RPMI7951 (cell line): ENCODE measurements at places on chromosomes 6 and 20. TPM values are rescaled to one million over a fixed set of nuclear protein-coding genes. Genes with fewer than 3 reads are reported as not detected.
A peak's percentile ranks its signal among the peaks of the same experiment; 100 is the strongest.

The NKAIN4 gene
- total RNA-seq, result not detected in 2 replicates

The ASIP gene
- total RNA-seq, result not detected in 2 replicates

The ADGB gene
- not detected in 2 replicates for total RNA-seq

The LST1 gene
- not detected in 2 replicates for total RNA-seq

The GSTA3 gene
- total RNA-seq, result not detected in 2 replicates

The SRMS gene
- not detected in 2 replicates for total RNA-seq

The MICB gene
- total RNA-seq, result 31.0 and 34.4 TPM in 2 replicates

The QRSL1 gene
- 13.9 and 15.8 TPM in 2 replicates for total RNA-seq

- no peak for DNase-seq
Measured at GRCh38 chr6:132364306-132365074, 36.8 kb downstream of the MOXD1 start.

- DNase-seq, result no peak
Measured at GRCh38 chr6:157074969-157075368, 248.3 kb downstream of the TMEM242 start.

- DNase-seq, result peak; percentile 10
Measured at GRCh38 chr6:5723841-5724691, 282.7 kb downstream of the NRN1 start.

DNA sequence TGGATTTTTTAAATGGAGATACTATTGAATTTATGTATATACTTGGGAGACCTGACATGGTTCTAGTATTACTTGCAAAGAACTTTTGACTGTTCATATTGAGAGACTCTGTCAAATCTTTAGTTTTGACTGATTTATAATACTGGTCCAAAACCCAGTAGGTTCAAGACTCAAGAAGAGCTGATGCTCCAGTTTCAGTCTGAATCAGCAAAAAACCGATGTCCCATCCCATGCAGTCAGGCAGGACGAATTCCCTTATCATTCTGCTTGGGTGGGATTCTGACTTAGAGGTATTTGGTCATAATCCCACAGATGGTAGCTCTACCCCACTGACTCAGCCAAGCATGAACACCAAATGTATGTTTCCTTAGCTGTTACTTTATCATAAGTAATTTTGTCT lies 29.5 kb downstream of the ZNF334 start:
- no peak for DNase-seq

- DNase-seq, result no peak
Measured at GRCh38 chr6:84492241-84493165, 265.1 kb upstream of the CEP162 start.

DNA sequence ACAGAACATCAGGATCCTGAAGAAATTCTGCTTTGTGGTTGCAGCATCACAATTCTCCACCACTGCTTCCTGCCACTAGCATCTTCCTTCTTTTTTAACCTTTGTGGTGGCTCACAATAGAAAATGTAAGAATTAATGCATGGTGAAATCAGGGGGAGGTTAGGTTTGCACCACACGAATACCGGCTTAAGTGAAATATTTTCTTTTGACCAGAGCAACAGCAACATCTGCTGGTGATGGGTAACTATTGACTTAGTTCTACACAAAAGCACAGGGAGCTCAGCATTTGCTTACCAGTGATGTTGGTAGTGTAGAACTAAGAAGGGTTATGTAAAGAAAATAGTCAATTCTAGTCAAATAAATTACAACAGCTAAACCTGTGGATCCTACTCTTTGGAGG lies 280.5 kb downstream of the SYNE1 start:
- peak; percentile 14 for DNase-seq

- DNase-seq, result peak; percentile 46
Measured at GRCh38 chr20:11387189-11387754, 530.4 kb upstream of the BTBD3 start.

DNA sequence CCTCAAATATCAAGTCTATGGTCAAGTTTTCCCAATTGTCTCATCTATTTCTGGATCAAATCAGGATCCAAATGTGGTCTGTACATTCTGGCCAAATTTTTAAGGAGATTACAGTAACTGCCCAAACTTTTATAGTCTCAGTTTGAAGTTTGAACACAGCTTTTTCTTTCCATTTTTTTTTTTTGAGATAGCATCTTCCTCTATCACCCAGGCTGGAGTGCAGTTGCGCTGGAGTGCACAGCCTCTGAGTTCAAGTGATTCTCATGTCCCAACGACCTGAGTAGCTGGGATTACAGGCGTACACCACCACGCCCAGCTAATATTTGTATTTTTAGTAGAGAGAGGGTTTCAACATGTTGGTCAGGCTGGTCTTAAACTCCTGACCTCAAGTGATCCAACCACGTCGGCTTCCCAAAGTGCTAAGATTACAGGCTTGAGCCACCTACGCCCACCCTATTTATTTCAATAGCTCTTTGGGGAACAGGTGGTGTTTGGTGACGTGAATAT lies 84.9 kb upstream of the CARMIL1 start:
- DNase-seq, result peak; percentile 54

- no peak for DNase-seq
Measured at GRCh38 chr20:33993576-33994221, at the start of gene RALY. RALY (plus strand) TSS chr20:33993911; CDS start chr20:34072075, 78,164 bp downstream.

GRCh38 chr6:16995511-16996250 lies 106.2 kb upstream of the STMND1 start:
- no peak for DNase-seq

DNA sequence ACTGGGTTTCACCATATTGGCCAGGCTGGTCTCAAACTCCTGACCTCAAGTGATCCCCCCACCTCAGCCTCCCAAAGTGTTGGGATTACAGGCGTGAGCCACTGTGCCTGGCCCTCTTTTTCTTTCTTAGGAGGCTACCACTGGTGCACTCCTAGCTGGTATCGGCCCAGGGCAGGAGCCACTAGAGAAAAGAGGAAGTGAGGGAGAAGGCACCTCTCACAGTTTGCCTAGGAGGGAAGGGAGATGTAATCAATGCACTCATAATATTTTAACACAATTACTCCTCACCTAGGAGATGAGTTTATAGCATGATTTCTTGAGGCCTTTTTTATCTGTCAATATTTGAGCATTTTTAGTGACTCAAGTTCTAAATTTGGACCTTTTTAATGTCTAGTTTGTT lies 189.0 kb upstream of the SOX4 start:
- no peak for DNase-seq

DNA sequence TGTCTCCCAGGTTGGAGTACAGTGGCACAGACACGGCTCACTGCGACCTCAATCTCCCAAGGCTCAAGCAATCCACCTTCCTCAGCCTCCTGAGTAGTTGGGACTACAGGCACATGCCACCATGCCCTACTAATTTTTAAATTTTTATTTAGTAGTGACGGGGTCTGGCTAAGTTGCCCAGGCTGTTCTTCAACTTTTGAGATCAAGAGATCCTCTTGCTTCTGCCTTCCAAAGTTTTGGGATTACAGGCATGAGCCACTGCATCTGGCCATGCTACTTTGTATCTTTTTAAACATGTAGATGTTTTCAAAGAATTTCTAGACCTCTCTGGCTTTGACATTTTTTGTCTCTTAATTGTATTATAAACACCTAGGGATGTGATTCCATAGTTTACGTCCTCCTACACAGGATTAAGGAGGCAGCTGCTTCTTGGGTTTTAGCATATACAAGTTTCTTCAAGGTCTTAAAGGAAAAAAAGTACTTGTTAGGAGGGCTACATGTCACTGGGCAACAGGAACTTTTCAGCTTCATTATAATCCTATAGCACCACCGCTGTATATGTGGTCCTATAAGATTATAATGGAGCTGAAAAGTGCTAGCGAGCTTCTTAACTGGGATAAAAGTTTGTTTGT lies 1.3 kb downstream of the ADAT2 start:
- no peak for DNase-seq

DNA sequence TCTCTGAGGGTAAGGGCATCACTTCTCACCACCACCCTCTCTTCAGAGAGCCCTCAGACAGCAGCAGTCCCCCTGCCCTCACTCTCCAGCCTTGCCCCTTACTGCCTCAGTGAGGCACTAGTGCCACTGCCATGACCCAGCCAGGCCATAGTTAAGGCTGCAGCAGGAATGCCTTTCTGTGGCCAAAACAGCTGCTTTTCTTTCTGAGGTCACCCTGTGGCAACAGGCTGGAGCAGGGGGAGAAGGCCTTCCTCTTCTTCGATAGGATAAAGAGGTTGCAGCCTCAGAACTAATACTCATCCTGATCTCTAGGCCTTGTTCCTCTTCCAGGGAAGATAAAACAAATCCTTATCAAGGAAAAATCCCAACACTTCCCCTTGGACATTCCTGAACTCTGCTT lies 56.8 kb upstream of the ECI2 start:
- DNase-seq, result no peak

DNA sequence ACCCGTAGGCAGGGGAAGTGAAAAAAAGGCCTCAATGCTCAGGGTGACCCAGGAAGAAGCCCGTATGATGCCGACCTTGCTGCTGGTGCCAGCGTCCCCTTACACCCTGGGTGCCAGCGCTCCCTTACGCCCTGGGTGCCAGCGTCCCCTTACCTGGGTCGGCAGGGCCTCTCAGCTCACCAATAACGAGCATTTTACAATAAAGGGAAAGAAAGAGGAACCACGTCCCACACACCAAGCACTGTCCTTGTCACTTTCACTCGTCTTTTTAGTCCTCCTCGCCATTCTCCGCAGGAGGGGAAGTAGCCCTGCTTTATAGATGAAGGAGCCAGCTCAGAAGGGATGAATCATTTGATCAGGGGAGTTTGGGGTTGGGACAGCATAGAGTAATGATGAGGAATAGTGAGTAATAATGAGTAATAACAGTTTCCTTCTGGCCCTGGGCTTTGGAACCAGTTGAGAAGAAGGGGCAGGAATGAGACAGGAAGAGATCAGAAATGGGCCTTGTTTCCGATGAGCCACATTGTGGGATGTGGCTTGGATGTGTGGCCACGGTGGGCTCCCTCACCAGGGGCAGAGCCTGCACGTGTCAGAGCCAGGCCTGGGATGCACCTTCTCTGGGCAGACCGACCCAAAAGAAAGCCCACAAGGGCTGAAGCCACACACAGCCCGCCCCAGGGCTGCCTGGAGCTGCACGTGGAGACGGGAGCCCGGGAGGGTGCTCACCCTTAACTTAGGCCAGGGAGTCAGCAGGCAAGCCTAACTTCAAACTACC lies 75.7 kb downstream of the SYNJ2 start:
- DNase-seq, result peak; percentile 99

DNA sequence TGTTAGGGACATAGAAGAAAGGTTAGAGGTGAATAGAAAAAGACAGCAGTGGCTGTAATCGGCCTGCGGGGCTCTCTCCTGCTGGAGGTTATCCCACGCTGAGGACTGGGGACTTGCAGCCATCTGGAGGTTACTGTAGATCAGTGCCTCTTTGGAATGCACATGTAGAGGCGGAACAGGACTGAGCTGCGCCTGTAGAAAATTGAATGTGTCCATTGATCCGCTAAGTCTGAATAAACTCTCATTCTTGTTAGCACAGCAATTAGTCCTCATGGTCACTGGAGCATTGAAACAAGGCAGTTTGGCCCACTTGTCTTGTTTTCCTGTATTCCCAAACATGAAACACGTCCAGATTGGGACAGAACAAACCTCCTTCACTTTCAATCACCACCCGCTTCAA lies 46.3 kb upstream of the F13A1 start:
- DNase-seq, result no peak

DNA sequence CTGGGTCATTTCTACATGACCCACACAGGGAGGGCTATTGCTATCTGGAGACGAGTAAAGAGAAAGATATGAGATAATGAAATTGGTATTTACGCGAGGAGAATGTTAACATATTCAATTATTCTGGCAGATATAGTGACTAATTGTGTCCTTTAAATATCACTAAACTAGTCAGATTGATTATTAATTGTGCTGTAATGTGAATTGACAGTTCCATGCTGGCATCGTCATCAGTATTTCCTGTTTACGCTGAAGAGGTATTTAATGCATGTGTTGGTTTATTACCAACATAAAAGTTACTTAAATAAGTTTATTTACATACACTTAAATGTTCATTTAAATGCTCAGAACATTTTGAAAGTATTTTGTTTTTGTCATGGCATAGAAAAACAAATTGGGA lies 35.7 kb upstream of the OGFRL1 start:
- no peak for DNase-seq
